Dorsolateral prefrontal cortex (tissue), 122 donors: ENCODE measurements at places on chromosomes 3 and 15. TPM values are rescaled to one million over a fixed set of nuclear protein-coding genes. Genes with fewer than 3 reads are reported as not detected.

TNIK gene
- total RNA-seq, result 103 TPM

TM4SF4 gene
- not detected for total RNA-seq

KY gene
- 7.4 TPM for total RNA-seq

RBM6 gene
- 119 TPM for total RNA-seq

MUSTN1 gene
- total RNA-seq, result 1.4 TPM

GOLGA8T gene
- total RNA-seq, result not detected

C3orf85 gene
- total RNA-seq, result not detected

ALAS1 gene
- 57.9 TPM for total RNA-seq

LYZL4 gene
- 0.99 TPM for total RNA-seq

STRC gene
- 12.4 TPM for total RNA-seq

MME gene
- 1.3 TPM for total RNA-seq

UROC1 gene
- 0.24 TPM for total RNA-seq

POLR2M gene
- total RNA-seq, result 72.3 TPM

GATM gene
- total RNA-seq, result 176 TPM

RPP25 gene
- 10.4 TPM for total RNA-seq

DUT gene
- 78.7 TPM for total RNA-seq

CPN2 gene
- not detected for total RNA-seq

FAM43A gene
- 8.8 TPM for total RNA-seq

CX3CR1 gene
- 24.7 TPM for total RNA-seq

OCA2 gene
- 6.1 TPM for total RNA-seq

CDAN1 gene
- total RNA-seq, result 20.6 TPM

SLCO3A1 gene
- total RNA-seq, result 47.4 TPM

RETNLB gene
- total RNA-seq, result not detected

SMC4 gene
- 15.9 TPM for total RNA-seq

TTBK2 gene
- 102 TPM for total RNA-seq

PLSCR5 gene
- not detected for total RNA-seq
